ENCODE measurements at places on chromosomes 6 and 20.

GRCh38 chr6:25601800-25602673 is 50.0 kb upstream of the SCGN start:
- DNase-seq: peak; percentile 84

- no peak for DNase-seq
Observed at GRCh38 chr20:36085686-36086267, 68.8 kb upstream of the EPB41L1 start.

DNA sequence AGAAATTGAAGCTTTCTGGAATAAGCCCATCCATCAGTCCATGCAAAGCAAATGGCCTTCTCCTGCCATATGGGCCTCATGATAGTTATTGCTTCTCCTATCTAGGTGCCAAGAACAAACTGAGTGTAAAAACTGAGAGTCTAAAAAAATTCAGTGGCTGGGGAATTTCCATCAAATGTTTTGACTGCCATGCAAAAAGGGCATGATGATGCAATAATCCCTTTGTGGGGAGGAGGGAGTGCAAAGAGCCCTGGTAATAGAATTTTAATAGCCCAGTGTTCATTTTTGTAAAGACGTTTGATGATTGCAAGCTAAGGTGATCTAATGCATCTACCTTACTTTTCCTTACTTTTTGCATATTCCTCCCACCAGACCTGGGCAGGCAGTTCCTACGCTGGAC is 683.7 kb downstream of the EPM2A start:
- DNase-seq: no peak

DNA sequence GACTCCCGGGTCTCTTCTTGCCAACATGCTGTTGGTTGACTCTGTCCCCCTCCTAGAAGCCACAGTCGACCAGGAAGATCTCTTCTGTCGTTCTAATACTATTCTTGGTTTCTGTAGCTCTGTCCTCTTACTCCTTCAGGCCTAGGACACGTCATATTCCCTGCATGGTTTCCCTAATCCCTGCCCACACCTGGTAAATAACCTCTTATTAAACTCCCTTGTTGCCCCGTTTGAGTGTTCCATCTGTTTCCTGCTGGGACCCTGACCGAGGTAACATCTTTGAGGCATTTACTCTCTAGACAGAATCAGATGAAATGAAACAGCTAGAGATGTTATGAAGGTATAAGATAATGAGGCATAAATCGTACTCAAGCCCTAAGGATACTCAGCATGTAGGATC is 68.1 kb downstream of the PLCB4 start:
- no peak for DNase-seq

- no peak for DNase-seq
Observed at GRCh38 chr20:53287357-53288042, 306.1 kb downstream of the ZNF217 start.

- DNase-seq: no peak
Observed at GRCh38 chr6:56154076-56154475, 93.3 kb downstream of the COL21A1 start.

DNA sequence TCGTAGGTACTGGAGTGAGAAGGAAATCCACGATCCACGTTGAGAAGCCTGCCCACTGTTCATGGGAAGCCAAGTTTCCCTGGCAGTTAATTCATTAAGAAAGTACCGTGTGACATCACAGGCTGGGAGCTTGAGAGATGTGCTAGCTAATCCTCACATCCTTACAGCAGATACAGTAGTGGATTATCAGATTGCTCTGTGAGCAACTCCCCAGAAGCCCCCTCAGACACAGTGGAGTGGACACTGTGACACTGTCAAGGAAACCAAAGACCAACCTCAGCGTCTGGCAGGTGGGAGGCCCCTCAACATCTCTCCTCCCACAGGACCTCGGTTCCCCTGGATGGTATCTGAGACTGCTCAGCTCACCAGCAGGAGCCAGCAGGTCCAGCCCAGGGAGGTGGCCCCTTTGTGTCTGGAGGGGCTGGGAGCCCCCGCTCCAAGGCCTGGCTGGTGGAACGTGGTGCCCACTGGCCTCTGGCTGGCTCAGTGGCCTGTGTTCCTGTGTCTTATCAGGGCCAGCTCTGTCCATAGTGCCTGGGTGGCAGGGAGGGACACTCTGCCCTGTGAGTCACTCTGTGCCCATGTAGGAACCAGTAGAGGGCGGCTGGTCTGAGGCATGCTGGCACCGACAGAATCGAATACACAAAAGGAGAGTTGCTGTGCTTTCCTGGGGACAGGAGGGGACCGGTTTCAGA is 7.2 kb downstream of the PYGB start:
- DNase-seq: no peak

DNA sequence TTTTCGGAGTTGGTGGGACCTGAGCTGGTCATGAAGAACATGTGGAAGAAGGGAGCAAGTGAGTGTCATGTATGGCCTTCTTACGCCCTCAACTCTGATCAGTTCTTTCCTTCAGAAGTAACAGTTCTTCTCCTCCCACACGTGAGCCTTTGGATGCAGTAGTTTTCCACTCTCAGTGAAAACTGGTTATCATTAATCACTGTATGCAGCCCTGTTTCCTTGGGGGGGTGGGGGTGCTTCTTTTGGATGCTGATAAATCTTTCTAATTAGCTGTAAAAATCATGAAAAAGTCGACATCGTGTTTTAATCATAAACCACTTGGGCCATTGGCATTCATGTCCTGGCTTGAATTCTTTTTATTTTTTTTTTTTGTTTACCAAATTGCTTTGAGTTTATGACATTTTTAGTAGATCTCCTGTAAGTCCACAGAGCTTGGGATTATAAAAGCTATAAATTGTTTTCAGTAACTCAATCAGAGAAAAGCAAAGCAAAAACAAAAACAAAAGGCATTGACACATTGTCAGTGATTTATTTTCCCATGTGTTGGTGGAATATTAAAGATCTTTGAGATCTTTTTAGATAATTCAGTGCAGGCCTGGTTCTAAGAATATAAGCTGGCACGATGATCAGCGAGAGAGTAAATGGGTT is 84.8 kb downstream of the TRMT11 start:
- DNase-seq: no peak

GRCh38 chr6:8736156-8736895 is 301.0 kb upstream of the SLC35B3 start:
- no peak for DNase-seq
